ENCODE measurements at places on chromosomes 11 and 22.
A peak's percentile ranks its signal among the peaks of the same experiment; 100 is the strongest.

DNA sequence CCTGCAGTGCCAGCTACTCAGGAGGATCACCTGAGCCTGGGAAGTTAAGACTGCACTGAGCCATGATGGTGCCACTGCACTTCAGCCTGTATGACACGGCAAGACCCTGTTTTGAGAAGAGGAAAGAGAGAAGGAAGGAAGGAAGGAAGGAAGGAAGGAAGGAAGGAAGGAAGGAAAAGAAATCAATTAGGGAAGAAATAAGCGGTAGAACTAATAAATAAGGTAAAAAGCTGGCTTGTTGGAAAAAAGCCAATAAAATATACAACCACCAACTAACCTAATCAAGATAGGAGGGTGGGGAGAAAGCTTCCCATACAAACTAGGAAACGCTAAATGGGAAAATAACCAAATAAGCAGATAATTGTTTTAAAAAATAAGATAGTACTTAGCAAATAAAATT is 12.3 kb downstream of the A4GALT start:
- peak; percentile 84 for DNase-seq

GRCh38 chr22:23351321-23351720 is 171.0 kb downstream of the BCR start:
- DNase-seq = no peak

DNA sequence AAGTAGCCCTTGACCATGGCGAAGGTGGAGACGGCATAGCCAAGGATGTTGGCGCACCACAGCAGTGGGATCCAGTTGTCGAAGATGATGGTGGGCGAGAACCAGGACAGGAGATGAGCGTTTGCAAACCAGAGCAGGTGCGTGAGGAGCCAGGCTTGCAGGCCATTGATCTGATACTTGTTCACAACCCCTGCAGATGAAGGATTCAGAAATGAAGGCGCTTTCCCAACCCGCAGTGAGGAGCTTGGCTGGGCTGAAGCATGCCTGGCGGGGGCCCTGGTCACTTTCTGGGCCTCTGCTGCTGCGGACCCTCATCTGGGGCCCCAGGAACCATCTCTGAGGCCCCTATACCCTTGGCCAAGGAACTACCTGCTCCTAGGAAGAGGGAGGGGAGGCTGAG is 6.9 kb downstream of the DHCR7 start:
- DNase-seq = no peak

DNA sequence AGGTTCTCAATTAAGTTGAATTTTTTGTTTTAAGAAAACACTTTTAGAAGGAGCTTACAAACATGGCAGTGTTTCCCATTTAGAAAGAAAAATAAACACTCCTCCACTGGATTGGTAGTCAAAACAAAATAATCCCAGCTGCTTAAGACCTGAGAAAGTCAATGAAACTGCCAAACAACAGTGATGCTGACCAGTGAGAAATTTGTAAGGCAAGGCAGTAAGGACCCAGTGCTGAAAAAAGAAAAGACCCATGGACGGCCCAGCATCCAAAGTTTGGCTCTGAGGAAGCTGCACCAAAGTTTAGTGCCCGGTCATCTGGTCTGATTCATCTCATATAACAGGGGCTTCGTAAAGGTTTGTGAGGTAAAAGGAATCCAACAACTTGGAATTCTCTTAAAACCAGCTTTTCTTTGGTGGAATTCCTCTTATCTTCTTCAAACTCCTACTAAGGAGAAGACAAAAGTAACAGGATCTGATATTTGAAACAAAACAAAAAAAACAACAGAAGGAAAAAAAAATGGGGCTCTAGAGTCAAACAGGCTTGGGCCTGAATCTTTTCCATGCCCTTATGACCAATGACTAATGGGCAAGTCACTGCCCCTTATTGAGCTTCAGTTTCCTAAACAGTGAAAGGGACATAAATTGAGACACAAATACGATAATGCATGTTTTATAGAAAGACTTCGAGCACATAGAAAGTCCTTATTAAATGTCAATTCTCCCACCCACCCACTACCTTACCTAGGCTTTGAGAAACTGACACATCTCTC is 383.0 kb upstream of the NARS2 start:
- DNase-seq = no peak

DNA sequence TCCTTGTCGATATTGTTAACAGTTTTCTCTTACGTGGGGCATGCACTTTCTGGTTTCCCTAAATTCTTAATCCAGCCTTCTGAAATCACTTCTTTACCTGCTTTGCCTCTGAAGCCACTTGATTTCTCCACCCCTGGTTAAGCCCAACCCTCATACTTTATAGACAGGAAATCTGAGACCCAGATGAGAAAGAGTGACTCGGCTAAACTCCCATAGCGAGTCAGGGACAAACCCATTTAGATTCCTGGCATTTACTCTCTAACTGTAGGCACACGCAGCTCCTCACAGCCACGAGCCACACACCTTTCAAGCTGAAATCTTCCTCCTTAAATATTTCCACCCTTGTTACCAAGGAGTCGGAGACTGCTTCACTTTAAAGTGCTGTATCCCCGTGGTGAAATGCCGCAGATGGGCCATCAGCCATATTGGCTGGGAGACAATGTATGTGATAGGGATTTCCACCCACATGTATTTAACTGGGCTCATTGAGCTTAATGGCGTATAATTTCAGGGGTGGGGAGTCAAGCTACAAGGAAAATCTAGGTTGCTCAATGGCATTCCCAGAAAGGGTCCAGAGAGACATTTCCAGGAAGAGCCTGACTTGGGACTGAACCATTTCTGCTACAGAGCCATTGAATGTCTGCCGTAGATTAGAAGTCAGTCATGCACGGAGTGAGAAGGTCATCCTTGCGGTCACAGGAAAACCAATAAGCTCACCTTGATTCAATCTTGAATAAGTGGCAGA is 49.9 kb upstream of the GRK3 start:
- no peak for DNase-seq

GRCh38 chr22:38834991-38835390 is 8.8 kb downstream of the NPTXR start:
- DNase-seq = no peak

GRCh38 chr22:28670161-28670560 is 9.5 kb downstream of the TTC28 start:
- DNase-seq = no peak

GRCh38 chr11:133898770-133899115 is 53.4 kb upstream of the SPATA19 start:
- DNase-seq = no peak

DNA sequence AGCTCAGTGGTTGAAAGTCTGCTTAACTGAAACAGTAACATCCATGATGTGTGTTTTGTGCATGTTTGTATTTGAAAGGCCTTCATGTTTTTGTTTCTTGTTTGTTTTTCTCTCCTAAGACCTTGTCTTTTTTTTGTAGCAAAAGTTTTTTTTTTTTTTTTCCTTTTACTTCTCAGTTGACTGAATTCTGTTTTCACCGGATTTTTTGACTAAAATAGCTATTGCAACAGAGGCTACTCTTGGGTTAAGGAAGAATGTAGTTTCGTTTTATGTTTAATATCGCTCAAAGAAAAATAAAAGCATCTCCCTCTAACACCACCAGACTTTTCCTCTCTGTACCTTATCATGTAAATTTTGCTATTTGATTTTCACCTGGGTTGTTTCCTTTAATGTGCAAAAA is 15.1 kb downstream of the APOL6 start:
- DNase-seq = no peak

DNA sequence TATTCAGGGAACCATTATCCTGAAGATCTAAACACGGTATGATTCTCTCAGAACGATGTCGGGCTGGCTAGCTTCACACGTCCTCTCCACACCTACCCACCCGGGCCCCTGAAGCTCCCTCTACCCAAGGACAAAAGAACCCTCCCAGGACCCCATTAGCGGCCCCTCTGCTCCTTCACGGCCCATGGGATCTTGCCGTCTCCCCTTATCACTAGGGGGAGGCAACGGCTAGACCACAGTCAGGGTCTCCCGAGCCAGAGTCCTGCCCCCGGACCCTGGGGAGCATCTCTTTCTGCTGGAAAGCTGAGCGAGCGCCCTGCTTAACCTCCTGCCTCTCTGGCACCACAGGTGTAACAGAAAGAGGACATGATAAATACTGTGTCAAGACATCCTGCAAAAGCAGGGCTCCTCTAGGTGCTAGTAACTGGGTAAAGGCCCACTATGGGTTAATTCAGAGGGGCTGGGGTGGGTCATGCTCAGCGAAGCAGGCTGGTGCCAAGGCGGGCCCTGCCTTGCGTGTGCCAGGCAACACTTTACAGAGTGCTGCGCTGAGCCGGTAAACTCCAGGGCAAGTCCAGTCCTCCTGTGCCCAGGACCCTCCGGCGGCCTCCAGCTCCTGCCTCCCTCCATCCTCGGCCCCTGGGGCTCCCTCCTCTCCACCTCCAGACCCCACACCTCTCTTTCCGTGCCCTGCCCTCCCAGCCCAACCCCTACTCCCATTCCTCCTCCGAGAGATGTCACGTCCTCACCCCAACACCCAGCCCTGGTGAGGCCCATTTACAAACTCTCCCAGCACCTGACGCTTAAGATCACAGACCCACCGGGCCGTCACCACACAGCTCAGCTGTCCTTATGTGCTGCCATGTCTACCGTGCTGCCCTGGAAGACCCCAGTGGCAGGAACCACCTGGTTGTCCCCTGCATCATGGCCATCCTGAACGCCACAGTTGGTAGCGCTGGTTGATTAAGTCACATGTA is 3.0 kb downstream of the TOLLIP start:
- no peak for DNase-seq

GRCh38 chr11:79813551-79813950 is 372.7 kb upstream of the TENM4 start:
- no peak for DNase-seq

DNA sequence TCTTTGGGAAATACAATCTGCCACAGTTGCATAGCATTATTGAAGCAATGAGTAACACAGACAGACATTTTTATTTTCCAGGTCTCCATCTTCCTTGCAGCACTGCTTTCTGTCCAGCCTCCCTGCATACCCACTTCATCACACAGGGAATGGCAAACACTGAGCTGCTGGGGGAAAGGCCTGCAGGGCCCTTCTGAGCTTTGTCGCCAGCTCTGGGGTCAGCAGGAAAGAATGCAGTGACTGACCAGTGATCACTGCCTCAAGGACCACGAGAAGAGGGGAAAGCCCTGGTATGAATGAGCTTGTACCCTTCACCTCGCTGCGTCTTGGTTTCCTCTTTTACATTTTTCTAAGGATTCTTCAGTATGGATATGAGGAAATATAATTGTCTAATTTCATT is 21.3 kb upstream of the MICAL2 start:
- no peak for DNase-seq

GRCh38 chr22:43859176-43859575 is 3.1 kb downstream of the SULT4A1 start:
- no peak for DNase-seq

GRCh38 chr11:3849297-3849874 is 6.1 kb upstream of the STIM1 start:
- DNase-seq = no peak

GRCh38 chr11:104057908-104058307 is 21.5 kb downstream of the DDI1 start:
- no peak for DNase-seq

DNA sequence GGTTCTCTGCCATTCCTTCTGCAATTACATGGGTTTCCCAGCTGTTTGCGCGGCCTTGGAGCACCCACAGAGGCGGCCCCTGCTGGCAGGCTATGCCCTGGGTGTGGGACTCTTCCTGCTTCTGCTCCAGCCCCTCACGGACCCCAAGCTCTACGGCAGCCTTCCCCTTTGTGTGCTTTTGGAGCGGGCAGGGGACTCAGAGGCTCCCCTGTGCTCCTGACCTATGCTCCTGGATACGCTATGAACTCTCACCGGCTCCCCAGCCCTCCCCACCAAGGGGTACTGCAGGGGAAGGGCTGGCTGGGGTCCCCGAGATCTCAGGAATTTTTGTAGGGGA is 2.6 kb downstream of the RCE1 start:
- no peak for DNase-seq
